ENCODE measurements at places on chromosomes 2 and 18.

GRCh38 chr2:216683846-216684245, 11.5 kb downstream of the IGFBP5 start:
- no peak for DNase-seq

DNA sequence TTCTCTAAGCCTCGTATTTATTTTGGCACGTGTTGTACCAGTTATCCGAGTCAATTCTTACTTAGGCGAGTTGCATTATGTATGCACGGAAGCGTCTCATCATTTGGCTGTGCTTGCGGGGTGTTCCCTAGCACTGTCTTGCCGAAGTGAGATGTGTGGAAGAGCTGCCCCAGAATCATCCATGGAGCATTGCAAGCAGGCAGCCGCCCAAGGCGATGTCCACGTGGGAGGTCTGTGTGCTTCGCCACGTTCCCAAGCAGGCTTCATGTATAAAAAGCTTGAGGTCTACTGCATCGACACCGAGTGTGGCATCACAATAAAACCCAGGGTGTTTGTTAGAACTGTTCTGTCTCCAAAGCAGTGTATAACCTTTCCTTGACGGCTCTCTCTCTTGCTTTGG, 849.9 kb downstream of the DCDC2C start:
- DNase-seq = no peak

- no peak for DNase-seq
Observed at GRCh38 chr18:25103468-25104155, 248.4 kb downstream of the ZNF521 start.

GRCh38 chr18:35393716-35394115, 16.6 kb upstream of the ZNF396 start:
- no peak for DNase-seq

GRCh38 chr2:174094542-174094941, 129.4 kb upstream of the SP3 start:
- no peak for DNase-seq

- DNase-seq = no peak
Observed at GRCh38 chr2:172988728-172989127, 86.9 kb upstream of the MAP3K20 start.

- DNase-seq = no peak
Observed at GRCh38 chr2:200860092-200860795, 4.2 kb downstream of the CLK1 start.

GRCh38 chr2:86393521-86394491, 47.4 kb upstream of the KDM3A start:
- peak; percentile 97 for DNase-seq

GRCh38 chr2:26632624-26633185, 8.5 kb downstream of the CIB4 start:
- DNase-seq = no peak

GRCh38 chr2:104528101-104528500, 325.8 kb upstream of the POU3F3 start:
- no peak for DNase-seq

GRCh38 chr2:166163775-166164174, 36.0 kb upstream of the SCN1A start:
- no peak for DNase-seq

GRCh38 chr18:45413180-45413836, 202.0 kb upstream of the SLC14A2 start:
- DNase-seq = no peak

GRCh38 chr18:2906704-2907549, 60.1 kb downstream of the EMILIN2 start:
- DNase-seq = peak; percentile 56

DNA sequence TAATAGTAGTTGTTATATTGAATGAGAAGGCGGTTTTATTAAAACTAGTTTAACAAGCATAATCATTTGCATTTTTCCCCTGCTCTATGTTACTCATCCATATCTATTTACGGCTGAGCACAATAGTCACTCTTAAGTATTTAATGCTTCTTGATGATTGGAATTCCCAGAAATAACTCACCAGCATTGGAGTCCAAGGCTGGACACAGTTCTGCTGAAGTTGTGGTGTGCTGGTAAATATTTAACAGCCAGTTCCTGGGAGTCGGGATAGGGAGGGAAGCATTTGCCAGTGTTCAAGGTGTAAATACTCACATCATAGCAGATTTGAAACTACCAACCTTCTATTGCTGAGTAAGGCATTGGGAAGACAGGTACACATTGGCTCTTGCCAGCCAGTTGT, 315.1 kb downstream of the MTX2 start:
- DNase-seq = no peak

DNA sequence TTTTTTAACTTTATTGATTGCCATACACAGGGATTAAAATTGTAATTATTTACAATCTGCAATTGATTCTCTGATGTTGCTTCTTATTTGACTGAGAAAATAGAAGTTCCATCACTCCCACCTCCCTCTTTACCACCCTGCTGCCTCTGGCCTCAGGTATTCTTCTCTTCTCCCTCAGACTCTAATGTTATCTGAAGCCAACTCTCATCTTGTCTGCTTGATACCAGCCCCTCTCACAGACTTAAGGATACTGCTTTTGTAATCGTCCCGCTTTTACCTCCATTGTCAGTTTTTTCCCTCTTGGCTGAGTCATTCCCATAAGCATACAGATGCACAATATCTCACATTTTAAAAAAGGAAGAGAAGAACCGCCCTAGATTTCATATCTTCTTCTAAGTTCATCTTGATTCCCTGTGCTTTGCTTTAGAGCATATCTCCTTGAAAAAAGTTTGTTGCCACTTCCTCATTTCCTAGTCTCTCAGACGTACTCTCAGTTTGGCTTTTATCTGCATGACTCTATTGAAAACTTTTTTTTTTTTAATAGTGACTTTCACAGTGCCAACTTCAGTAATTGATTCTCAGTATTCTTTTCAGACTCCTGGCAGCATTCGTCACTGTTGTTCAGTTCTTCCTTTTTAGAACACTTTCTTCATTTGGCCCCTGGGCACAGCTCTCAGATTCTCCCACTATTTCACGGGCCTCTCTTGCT, 31.1 kb downstream of the SPAG16 start:
- DNase-seq = no peak

- no peak for DNase-seq
Observed at GRCh38 chr2:119724656-119725485, 34.9 kb upstream of the PTPN4 start.

DNA sequence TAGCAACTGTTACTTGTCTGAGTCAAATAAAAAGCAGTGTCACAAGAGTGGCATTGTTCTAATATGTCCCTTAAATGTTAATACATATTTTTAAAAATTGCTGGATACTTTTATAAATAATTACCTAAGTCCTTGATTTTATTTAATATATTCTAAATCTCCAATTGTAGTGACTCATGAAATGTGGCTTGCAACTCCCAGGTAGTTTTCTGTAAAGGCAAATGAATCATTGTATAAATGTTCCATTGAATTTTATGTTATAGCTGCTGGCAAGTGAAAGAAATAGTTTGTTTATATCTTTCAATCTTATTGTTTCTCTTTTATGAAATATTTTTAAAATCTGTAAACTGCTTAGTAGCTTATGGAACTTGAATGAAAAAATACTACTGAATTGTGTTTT, 32.7 kb upstream of the C1GALT1C1L start:
- DNase-seq = no peak

GRCh38 chr18:8982416-8983183, 119.9 kb upstream of the NDUFV2 start:
- peak; percentile 70 for DNase-seq

- peak; percentile 96 for DNase-seq
Observed at GRCh38 chr18:9136315-9137155, at the start of gene ANKRD12. Gene ANKRD12 (plus strand): TSS chr18:9136781. CDS start chr18:9182433, 45,652 bp downstream.

GRCh38 chr2:199471443-199472057, 13.8 kb upstream of the SATB2 start:
- peak; percentile 92 for DNase-seq

DNA sequence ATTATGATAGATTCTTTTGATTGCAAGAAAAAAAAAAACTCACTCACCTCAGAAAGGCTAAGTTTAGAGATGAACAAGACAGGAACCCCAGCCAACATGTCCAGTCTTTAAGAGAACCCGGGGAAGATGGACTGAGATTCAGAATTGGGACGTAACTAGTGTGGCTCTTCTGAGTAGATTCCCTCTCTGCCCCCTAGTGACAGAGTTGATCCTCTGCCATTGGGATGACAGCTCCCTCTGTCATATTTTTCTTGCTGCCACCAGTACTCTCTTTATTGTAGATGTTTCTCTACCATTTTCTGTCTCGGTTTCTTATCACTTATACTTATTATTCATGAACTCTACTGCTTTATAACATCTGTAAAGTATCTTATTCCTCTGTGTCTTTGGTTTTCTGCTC, 77.7 kb downstream of the GULP1 start:
- DNase-seq = peak; percentile 82

DNA sequence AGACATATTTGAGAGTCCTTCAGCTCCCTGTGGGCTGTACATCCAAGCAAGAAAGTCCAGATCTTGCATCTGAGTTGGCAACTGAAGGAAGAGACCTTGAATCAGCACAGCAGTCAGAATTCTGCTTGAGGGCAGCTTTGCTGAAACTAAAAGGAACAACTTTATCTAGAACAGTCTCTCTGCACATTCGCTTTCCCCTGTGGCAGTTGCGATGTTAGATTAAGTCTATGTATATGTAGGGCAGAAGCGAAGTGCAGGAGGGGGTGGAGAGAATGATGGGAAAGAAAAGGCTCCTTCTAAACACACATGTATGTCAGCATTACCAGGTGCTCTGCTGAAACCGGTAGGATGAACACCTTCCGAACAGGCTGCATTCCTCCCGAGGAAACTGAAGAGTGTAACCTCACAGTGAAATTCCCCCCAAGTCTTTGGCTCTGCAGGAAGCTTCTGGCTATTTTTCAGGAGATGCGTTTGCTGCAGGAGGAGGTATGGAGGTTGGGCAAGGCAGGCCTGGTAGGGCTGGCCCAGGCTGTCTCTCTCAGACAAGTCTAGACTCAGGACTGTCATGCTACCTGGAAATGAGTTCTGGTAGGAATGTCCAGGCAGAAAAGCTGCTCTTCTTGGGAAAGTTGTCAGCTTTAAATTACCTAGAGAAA, 70.0 kb upstream of the ATL2 start:
- no peak for DNase-seq

DNA sequence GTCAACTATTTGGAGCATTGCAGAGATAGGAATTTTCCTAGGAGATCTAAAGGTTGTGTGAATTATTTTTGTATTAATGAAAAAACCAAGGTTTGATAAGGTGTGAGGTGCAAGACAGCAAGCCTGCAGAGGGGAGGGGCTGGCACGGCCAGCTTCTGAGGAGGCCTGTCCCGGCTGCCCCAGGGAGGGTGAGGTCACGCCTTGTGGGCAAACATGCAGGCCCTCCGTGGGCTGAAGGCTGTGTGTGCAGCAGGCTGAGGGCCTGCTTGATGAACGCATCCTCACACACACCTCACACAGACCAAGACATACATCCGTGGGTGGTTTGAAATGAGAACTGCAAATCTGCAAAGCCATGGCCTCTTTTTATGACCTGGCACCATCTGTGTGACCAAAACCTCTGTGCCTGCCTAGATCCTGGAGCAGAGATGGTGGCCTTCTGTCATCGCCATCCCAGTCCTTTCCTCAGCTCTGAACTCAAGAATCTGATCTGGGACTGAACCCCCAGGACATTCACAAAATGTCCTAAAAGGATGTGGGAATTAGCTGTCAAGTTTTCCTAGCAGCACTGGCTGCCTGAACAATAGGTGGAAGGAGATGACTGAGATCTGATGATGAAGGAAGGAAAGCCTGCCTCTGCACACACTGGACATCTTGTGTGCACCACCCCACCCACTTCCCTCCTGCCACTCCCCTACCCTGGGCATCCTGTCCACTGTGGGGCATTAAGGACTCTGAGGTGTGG, 102.4 kb upstream of the MGAT4A start:
- DNase-seq = no peak

DNA sequence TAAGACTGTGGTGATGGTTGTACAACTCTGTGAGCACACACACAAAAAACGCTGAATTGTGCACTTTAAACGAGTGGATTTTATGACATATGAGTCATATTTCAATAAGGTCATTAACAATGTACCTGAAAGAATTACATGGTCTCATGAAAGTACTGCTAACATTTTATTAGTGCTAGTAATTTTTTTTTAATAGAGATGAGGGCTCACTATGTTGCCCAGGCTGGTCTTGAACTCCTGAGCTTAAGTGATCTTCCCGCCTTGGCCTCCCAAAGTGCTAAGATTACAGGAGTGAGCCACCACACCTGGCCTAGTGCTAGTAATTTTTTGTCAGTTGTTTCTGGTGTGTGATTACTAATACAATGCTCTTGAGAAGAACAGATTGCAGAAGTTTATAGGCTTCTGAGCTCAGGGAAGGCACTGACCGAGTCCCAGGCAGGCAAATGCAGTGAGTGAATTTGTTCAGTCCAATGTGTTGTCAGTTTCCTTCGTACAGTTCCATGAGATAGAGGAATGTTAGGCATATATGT, 177.0 kb downstream of the TGIF1 start:
- no peak for DNase-seq

DNA sequence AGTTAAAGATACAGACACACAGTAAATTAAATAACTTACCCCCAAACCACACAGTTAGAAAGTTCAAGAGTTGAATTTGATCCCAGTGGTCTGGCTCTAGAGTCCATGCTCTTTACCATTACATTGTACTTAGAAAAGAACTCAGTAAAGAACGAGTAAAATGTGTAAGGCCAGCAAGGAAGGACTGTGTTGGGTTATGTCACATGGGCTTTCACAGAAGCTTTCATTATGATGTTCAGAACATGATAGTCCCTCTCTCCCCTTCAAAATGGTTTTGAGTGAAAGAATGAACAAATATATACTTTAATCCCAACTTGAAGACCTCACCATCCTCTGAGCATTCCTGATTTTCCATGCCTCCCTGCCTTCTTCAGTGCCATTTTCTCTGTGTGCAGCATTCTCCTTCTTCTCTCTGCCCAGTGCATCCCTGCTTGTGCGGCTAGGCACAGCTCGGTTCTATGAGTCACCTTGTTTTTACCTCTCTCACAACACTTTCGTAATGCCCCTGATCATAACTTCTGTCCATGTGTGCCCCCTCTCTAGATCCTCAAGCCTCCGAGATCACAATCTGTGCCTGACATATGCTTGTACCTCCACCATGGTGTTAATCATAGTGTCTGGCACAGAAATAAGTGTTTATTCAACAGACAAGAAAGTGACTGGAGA, 22.0 kb downstream of the RASGRP3 start:
- DNase-seq = no peak

- DNase-seq = no peak
Observed at GRCh38 chr18:3653851-3654441, 204.0 kb downstream of the TGIF1 start.

DNA sequence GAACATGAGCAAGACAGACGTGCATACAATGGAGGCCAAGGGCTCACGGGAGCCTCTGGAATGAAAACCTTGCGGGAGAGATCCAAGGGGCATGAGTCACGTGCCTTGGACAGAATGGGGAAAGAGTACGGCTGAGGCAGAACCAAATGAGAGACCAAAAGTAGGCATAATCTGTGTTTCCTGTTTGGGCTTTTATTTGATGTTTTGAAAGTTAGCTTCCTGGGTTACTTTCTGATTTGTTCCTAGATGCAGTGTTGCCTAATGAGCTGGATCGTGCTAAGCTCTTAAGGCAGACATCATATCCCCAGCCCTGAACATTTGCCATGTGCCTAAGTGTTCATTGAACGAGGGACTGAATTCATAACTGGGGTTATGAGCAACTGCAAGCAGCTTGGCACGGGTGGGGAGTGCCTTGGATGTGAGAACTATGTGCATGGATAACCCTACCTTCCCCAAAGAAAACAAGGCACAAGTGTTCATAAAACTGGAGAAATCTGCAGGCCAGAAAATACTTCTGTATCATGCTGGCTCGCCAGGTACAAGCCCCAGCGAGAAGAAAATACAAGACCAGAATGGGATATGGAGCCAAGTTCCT, 60.3 kb upstream of the RPL31 start:
- no peak for DNase-seq

GRCh38 chr18:28409811-28410210, 232.9 kb upstream of the CDH2 start:
- no peak for DNase-seq

Measured in NCI-H82 (cell line).